ENCODE measurements at places on chromosomes 5 and 9.

DNA sequence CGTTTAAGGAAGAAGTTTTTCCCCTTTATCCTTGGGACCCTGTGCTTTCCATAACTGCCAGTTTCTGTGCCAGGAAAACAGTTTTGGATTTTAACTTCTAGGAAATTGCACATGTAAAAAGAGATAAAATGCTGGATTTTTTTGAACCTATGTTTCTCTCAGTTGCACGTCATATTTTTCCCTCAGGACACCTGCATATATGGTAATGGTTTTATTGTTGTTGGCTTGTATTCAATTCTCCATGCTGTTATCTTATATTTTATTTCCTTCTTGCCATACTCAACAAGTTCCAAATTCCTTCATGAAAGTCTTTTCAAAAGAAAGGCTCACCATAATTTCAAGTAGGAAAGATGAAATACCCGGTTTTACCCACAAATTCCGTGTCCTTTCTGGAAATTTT is 7.9 kb upstream of the ADAMTSL1 start:
- DNase-seq: no peak

DNA sequence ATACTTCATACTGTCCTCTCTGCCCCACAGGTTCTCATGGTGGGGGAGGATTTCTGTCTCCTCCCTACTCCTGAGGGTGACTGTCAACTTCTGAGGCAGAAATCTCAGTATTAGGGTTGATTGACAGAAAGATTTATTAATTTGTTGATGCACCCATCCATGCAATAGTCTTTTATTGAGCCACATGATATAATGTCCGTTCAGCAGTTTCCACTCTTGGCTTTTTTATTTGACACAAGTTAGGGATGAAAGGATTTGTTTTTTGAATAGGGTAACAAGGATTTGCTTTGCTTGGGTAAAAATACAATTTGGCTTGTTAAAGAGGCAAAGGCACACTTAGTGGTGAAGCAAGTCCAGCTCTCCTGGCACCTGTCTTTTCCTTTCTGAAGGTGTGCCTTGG is 125.0 kb downstream of the ADAMTSL1 start:
- DNase-seq: no peak

DNA sequence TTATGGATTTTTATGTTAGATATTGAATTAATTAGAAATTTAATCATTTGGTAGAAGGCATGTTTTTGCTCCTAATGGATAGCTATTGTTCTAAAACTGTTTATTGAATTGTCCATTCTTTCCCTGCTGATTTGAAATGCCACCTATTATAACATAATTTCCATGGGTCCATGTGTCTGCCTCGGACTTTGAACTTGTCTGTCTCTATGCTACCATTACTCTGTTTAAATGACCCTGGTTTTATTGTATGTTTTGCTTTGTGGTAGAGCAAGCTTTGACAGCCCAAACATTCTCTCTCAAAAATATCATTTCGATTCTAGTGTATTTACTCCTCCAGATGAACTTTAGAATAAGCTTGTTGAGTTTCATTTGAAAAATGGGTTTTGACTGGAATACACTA is 120.6 kb downstream of the ARHGEF28 start:
- no peak for DNase-seq

DNA sequence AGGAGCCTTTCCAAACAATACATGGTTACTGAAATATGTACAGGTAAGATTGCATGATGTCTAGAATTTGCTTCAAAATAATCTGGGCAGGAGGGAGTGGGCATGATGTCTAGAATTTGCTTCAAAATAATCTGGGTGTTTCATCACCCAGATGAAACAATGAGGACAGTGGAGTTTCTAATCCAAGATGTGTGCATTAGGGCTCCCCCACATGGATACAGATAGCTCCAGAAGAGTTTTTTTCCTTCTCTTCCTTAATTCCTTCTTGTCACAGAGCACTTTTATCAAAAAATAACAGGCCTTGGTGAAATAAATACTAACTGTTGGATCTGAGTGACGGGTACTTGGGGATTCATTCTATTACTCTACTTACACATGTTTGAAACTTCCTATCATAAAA is 14.9 kb downstream of the ATOX1 start:
- no peak for DNase-seq

DNA sequence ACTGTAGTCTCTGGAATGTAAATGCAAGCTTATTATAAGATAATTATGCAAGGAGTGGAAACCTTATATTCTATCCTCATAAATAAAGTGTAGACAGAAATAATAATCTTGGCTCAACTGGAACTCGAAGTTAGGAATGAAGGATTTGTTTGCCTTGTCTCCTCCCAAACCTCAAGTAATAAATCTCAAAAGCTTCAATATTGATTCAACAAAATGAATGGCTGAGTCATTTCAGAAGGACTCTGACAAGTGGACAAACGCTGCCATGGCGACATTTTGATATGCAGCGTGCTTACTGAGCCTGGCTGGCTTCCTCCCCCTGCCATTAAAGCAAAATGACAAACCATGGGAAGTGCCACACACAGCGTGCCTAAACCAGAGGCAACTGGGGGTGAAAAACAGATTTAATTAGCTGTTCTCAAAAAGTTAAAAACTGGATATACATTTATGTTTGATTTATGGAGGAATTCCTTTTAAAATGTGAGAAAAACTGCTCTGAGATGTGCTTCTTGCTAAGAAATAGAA is 10.5 kb upstream of the ADGRV1 start:
- DNase-seq: no peak

All from thoracic aorta (tissue), 2 donors.